ENCODE measurements at places on chromosomes 7 and 10. TPM values are rescaled to one million over a fixed set of nuclear protein-coding genes. Genes with fewer than 3 reads are reported as not detected.

GRCh38 chr10:122674781-122675180 is 24.9 kb downstream of the C10orf120 start:
- DNase-seq, result no peak

ITGB8 gene
- total RNA-seq, result 107 TPM

DNA sequence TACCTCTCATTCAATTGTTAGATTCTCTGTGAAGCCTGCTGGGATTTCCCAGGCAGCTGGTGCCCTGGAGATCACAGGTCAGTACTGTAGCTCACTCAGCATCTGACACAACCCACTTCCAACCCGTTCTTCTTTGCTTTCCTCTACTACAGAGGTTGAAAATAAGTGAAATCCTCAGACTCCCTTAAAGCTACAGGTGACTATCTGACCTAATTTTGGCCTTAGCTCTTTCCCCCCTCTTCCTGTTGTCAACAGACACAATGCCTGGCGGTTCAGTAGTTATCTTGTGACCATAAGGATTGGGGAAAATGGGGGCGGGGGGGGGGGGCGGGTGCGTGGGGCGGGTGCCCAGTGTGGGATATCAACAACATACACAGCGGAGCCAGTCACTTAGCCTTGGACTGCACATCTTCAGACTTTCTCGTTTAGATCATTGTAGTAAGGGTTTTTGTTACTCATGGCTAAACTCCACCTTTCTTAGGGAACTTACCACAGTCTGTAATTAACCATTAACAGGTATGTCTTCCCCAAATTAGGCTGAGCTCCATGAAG is 37.8 kb downstream of the MTPN start:
- no peak for DNase-seq

SLC18A2 gene
- 0.02 TPM for total RNA-seq

- peak; percentile 20 for DNase-seq
Observed at GRCh38 chr10:52703898-52704297, 68.7 kb downstream of the MBL2 start.

- DNase-seq, result peak; percentile 44
Observed at GRCh38 chr7:3243256-3243655, 57.8 kb upstream of the SDK1 start.

GRID2IP gene
- total RNA-seq, result not detected

- DNase-seq, result no peak
Observed at GRCh38 chr7:85452674-85453073, 265.8 kb upstream of the SEMA3D start.

DNA sequence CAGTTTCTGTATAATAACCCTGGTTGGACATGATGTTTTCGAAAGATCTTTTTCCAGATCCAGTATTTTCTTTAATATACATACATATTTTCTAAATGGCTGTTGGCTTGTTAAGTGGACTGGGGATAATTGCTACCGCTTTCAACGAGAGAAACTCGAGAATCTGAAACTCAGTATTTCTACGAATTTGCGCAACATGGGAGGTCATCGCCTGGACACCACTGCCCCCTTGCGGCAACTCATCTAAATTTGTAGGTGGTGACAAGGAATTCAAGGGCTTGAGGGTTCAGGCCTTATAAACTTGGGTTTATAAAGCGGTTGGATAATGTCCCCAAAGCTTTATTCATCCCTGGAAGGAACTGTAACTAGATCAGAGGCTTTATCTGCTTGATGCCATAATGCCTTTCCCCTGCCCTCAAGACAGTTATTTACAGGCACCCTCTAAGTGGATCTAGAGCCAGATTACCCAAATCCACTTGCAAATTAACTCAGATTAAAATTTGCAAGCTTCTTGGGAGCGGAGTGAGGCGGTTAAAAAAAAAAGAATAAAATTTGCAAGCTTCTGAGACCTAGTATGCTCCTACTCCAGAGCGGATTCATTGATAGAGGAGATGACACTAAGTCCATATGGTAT is 21.3 kb upstream of the KCNK18 start:
- DNase-seq, result peak; percentile 66

ANKRD1 gene
- 6.0 TPM for total RNA-seq

ACBD7 gene
- total RNA-seq, result 1.7 TPM

UNCX gene
- not detected for total RNA-seq

GRCh38 chr7:31432836-31433340 is 81.0 kb upstream of the ITPRID1 start:
- no peak for DNase-seq

DNA sequence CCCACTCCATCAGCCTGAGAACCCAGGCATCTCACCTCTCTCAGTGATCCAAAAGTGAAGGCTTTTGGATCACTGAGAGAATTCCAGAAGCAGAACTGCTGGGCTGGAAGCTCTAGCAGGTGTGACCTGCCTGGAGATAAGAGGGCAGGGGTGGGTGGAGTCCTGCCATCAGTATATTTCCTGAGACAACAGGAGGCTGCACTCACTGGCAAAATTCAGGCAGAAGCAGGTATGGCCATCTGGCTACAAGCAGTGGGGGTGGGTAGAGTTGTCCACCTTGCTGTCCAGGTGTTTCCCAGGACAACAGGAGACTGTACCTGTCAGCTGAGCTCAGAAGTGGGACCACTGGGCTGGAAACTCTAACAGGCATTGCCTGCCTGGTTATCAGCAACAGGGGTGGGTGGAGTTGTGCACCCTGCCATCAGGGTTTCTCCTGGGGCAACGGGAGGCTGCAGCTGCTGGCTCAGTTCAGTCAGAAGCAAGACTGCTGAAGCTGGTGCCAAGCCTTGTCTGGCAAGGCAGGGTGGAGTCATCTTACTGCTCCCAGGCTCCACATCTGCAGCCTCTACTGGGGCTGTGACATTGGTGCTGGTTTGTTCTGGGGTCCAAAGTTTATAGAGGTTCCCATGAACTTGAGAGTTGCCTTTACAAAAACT is 47.2 kb upstream of the SFTPD start:
- DNase-seq, result no peak

ST7 gene
- 23.0 TPM for total RNA-seq

SOSTDC1 gene
- total RNA-seq, result 5.7 TPM

TRIM50 gene
- total RNA-seq, result not detected

TAS2R41 gene
- total RNA-seq, result not detected

Data from H4 (cell line).